ENCODE measurements at places on chromosomes 7 and 10.

DNA sequence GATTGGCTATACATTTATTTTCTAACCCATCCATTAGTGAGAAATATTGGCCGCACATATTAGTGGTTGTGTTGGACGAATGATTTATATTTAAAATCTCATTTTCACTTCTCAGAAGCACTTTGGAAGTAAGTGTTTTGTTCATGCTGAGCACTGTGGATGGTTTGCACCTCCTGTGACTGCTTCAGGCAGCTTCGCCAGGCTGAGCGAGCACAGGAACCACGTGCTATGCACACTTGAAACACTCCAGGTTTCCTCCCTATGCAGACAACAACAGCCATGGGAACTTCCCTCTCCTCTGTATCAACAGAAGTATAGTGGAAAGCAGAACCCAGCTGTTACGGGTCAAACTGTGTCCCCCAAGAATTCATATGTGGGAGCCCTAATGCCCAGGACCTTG, 67.3 kb upstream of the WDR11 start:
- DNase-seq = no peak

- no peak for DNase-seq
Observed at GRCh38 chr10:26621889-26622711, 75.4 kb upstream of the PDSS1 start.

DNA sequence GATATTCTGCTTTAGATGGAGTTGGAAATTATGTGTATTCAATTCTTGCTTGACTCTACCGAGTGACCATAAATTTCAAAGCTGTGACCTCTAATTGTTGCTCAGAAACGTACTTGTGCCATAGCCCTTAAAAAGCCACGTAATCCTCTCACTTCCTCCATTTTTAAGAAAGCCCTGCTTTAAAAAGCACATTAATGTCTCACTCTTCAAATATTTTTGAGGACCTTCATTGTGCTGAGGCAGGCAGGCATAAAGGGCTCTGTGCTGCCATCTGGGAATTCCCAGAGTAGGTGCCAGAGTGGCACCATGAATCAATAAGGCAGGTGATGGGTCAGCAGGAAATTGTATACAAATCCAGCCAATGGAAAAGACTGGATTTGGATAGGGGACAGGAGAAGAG, 97.7 kb upstream of the FAM204A start:
- DNase-seq = no peak

GRCh38 chr10:70982443-70982842, 94.1 kb upstream of the PCBD1 start:
- no peak for DNase-seq

DNA sequence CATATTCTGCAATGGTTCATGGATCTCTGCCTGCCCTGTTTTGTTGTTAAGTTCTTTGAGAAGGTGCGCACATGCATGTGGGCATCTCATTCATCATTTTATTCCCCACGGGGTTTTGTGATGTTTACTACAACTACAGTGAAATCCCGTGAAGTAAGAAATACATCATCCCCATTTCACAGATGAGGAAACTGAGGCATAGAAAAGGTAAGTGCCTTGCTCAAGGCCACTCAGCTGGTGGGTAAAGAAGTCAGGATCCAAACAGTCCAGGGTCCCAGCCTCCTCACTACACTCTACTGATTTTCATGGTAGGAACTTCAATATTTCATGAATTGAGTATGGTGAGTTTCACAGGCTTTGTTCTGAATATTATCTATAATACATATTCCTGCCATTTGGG, 72.6 kb downstream of the CYP26A1 start:
- DNase-seq = no peak

DNA sequence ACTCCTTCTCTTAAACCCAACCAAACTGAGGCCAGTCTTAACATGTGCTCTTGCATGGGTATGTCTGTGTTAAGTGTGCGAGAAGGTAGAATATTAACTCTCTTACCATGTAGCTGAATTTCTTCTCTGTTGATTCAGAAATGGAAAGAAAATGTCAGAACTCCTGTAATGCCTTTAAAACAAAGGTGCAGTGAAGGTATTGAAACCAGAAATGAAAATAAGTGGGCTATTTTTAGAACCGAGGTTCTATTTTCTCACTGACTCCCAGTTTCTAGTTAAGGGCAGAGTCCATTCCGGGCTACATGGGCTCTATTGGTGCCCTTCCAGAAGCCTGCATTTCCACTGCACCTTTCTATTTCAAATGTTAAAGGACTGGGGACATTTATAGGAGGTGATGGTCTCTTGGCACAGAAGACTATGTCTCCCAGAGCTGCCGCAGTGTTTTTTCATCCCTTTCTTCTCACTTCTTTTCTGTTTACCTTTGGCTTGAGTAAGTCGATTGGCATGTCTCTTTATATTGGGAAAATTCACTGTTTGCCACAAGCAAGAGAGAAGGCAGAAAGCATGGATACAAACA, 174.9 kb downstream of the LRMDA start:
- DNase-seq = no peak

DNA sequence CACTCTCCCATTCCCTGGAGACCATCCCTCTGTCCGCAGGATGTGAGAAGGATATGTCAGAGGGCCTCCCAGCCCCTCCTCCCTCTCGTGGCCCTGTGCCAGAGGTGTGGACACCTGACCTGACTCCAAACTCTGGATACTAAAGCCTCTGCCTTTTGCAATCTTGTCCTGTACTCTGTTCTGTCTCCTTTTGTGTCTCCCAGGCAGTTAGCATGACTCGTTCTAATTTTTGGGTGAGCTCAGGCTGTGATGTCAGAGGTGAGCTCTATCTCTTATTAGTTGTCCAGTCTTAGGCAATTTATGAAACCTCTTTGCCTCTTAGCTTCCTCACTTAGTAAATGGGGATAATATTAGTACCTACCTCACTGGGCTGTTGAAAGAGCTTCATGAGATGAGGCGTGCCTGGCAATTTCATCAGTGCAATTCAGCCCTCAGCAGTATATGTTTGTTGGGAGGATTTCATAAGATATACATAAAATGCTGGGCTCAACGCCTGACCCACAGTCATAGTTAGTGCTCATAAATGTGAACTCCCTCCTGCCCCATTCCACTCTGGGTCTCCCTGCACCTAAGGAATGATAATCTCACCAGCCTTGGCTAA, 10.9 kb downstream of the MARVELD1 start:
- DNase-seq = no peak

DNA sequence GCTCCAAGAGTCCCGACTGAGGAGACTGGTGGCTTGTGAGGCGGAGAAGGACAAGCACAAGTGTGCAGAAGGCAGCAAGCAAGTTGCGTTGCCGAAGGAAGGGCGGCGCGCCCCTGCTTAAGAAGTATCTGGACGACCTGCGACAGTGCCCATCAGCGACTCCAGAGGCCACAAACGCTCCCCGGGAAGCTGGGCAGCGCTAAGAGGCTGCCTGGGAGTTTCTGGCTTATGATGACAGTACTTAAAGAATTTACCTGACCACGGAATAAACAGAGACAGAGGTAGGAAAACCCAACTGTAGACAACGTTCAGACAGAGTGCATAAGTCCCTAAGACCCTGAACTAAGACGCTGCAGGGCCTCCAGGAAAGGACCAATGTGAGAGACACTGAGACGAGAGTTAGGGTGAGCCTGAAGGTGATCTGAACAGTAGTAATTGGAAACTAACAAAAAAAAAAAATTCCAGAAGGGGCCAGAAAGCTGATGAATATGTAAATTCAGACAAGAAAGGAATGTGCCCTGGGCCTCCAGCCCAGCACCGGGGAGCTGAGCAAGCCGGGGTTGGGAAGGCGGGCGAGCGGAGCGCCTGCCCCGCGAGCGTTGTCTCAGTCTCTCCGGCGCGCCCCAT, 1.0 kb downstream of the OSBPL3 start:
- peak; percentile 48 for DNase-seq

- no peak for DNase-seq
Observed at GRCh38 chr10:73647875-73648651, 6.8 kb upstream of the MYOZ1 start.

GRCh38 chr7:130409067-130409711, 28.9 kb downstream of the CPA1 start:
- no peak for DNase-seq

- DNase-seq = no peak
Observed at GRCh38 chr7:54615537-54615936, 73.4 kb downstream of the VSTM2A start.

- DNase-seq = no peak
Observed at GRCh38 chr10:91551856-91552255, 81.0 kb downstream of the PPP1R3C start.

GRCh38 chr7:9192969-9193368, 759.6 kb downstream of the NXPH1 start:
- no peak for DNase-seq

- DNase-seq = no peak
Observed at GRCh38 chr10:119248681-119249080, 41.3 kb downstream of the GRK5 start.

- DNase-seq = no peak
Observed at GRCh38 chr7:121041516-121042148, 53.1 kb downstream of the CPED1 start.

GRCh38 chr10:113326160-113327111, 226.4 kb upstream of the HABP2 start:
- no peak for DNase-seq

- no peak for DNase-seq
Observed at GRCh38 chr7:124324262-124324661, 291.4 kb upstream of the TMEM229A start.

DNA sequence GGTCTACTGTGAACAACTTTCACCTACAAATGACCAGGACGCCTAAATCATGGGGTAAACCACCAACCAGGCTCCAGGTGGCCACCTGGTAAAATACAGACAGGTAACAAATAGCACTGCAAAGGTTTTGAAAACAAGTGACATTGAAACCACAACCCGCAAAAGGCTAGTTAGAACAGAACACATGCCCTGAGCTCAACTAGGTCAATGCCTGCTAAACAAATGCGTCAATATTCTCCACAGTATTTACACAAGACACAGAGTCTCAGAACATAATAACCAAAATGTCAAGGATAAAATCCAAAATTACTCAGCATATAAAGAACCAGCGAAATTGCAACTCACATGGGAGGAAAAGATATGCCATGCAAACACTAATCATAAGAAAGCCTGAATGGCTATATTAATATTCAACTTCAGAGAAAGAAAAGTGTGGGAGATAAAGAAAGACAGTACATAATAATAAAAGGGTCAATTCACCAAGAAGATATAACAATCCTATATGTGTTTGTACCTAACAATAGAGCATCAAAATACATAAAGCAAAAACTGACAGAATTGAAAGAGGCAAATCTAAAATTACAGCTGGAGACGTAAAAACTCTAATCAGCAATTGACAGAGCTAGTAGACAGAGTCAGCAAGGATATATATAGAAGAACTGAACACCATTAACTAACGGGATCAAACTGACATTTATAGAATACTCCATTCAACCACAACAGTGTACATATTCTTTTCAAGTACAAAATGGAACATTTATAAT, 47.6 kb downstream of the SMURF1 start:
- DNase-seq = no peak

- no peak for DNase-seq
Observed at GRCh38 chr10:6721480-6721879, 141.4 kb upstream of the PRKCQ start.

GRCh38 chr10:95841661-95842498, 65.9 kb upstream of the CC2D2B start:
- DNase-seq = no peak

GRCh38 chr7:88224601-88225275, 4.9 kb upstream of the SRI start:
- DNase-seq = no peak

GRCh38 chr10:97011397-97011796, 174.4 kb downstream of the SLIT1 start:
- no peak for DNase-seq

- DNase-seq = no peak
Observed at GRCh38 chr10:78805176-78805575, 263.6 kb upstream of the ZMIZ1 start.

DNA sequence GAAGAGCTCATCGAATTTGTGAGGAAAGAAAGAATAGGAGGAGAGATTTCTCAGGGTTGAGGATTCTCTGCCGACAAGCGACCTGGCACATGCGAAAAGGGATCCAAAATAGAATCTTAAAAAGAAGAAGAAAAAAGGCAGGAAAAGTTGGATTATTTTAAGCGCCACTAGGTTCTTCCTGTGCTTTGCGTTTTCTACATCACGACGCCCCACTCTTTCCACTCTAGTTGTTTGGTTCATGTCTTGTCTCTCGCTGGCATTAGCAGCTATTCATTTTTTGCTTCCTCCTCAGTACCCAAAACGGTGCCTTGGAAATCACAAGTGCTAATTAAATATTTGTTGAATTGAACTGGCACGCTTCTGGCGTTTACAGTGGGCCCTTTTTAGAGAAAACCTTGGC, 674 bp upstream of the FRA10AC1 start:
- DNase-seq = no peak

DNA sequence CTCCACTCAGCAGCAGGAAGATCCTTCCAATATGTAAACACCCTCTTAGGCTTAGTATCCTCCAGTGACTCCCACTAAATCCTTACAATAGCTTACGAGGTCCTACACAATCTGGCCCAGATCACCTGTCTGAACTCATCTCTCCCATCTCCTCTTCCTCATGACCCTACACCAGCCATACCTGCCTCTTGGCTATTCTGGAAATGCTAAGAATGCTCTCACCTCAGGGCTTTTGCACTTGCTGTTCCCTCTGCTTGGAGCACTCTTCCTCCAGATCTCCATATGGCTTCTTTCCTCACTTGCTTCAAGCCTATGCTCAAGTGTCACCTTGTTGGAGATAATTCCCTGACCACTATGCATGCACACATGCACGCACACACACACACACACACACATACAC, 50.8 kb upstream of the FRMD4A start:
- DNase-seq = no peak

GRCh38 chr10:17742918-17743317, 9.1 kb upstream of the TMEM236 start:
- peak; percentile 74 for DNase-seq

- no peak for DNase-seq
Observed at GRCh38 chr7:26645121-26645520, 219.3 kb downstream of the SKAP2 start.

DNA sequence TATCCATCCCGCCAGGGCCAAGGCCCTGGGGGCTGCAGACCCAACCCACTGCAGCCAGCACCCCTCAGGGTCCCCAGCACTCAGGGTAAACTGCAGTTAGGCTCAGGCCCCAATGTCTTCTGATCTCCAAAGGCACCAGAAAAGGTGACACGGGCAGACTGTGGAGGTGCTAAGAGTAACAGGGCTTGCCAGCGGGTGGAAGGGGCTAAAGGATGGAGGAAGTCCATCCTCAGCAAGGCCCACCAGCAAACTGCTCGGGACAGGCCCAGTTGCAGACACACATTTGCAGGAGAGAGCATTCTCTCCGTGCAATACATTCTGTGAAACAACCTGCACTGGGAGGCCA, 95.6 kb upstream of the DDC start:
- DNase-seq = no peak

GRCh38 chr10:121715969-121716368, 117.7 kb upstream of the FGFR2 start:
- no peak for DNase-seq

GRCh38 chr10:124092860-124093773, at the start of gene CHST15:
Gene CHST15, minus strand, starts transcription at chr10:124093598. Its CDS starts 47,386 bp downstream, at chr10:124046212.
- peak; percentile 43 for DNase-seq

GRCh38 chr7:2080060-2080387, 152.7 kb downstream of the MAD1L1 start:
- DNase-seq = no peak

Data from mesothelial cell of epicardium (in vitro differentiated cells).